Suppressor macrophage treated with lipopolysaccharide for 1 hour (primary cell): ENCODE measurements at places on chromosomes 16 and 17.

- DNase-seq: no peak
These were observed 45.4 kb downstream of the CREBBP start for GRCh38 chr16:3835089-3835602.

DNA sequence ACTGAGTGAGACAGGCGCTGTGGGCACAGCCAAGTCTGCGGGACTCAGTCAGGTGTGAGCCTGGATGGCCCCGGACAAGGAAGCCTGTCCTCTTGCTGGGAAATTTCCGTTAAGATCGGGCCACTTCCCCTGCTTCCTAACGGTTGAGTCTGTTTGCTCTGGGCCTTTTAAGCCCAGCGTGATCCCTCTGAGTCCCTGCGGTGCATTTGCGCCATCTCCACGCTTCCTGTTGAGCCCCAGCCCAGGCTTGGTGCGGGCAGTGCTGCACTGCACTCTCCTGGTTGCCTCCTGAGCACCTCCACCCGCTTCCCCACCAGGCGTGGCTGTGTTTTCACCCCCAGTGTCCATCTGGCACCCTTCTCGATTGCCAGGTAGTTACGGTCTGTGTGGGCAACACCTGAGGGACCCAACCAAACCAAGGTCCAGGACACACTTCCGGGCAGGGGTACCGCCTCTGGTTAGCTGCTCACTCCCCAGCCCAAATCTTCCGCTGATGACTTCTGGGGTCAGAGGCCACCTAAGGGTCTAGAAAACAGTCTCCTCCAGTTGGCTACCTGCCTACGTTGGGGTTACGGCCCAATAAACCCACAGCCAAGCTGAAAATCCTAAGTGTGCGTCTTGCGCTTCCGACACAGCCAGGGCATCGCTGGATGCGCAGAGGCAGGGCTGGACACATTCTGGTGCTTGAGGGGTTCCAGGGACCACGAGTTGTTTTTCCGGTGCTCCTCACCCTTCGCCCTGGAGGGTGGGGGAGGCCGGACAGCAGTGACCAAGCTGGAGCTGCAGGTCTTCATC lies 1.4 kb upstream of the SLC25A10 start:
- DNase-seq: peak; percentile 41

GRCh38 chr16:46895399-46896313 lies 11.5 kb downstream of the GPT2 start:
- DNase-seq: no peak

DNA sequence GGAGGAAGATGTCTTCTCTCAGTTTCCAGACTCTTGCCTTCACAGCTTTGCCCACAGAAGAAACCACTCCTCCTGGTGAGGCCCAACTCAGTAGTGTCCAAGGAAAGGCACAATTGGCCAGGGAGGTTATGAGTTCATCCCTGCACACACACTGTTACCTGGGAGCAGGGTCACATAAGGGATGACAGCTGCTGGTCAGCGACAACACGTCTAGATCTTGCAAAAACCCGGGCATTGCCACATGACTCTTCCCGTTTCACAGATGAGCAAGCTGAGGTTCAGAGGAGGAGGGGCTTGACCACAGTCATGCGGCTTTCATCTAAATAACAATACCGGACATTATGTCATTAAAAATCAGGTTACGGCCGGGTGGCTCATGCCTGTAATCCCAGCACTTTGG lies 186.0 kb downstream of the COPRS start:
- no peak for DNase-seq

- DNase-seq: no peak
These were observed 250.1 kb upstream of the PSMD7 start for GRCh38 chr16:74046524-74046923.

GRCh38 chr17:40112191-40112711 lies 9.5 kb upstream of the MSL1 start:
- no peak for DNase-seq

GRCh38 chr17:81931557-81932332 lies 4.2 kb upstream of the MAFG start:
- no peak for DNase-seq

- DNase-seq: peak; percentile 41
These were observed 154.1 kb upstream of the CDH5 start for GRCh38 chr16:66212428-66212827.

GRCh38 chr17:45222014-45222288 lies 266 bp downstream of the FMNL1 start:
- no peak for DNase-seq

GRCh38 chr16:82793528-82794245 lies 166.9 kb downstream of the CDH13 start:
- peak; percentile 35 for DNase-seq

GRCh38 chr17:59842901-59843652 lies 49.7 kb downstream of the TUBD1 start:
- peak; percentile 93 for DNase-seq

- no peak for DNase-seq
These were observed 328.7 kb downstream of the WWOX start for GRCh38 chr16:78428193-78428592.

- DNase-seq: no peak
These were observed 6.3 kb downstream of the ATP2A3 start for GRCh38 chr17:3957735-3958599.

DNA sequence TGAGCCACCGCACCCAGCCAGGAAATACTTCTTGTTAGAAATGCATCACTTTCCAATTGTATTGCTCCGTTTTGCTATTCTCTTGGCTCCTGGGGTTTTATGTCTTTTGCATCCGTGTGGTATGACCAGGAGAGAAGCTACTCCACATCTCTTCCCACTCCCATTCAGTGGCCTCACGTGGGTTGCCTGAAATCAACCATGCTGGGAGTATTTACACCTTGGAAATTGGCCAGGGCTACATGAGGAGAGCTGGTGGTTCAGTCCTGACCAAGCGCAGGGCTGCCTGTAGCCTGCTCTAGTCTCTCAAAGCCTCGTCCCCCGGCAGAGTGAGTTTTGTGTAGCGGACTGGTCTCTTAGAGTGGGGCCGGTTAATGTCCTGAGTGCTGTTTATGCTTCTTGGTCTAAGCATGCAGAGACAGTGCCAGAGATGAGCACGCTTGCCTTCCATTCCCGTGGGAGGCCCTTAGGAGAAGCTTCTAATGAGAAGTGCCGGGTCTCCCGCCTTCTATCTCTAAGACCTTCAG lies 3.8 kb downstream of the WFDC1 start:
- DNase-seq: no peak

DNA sequence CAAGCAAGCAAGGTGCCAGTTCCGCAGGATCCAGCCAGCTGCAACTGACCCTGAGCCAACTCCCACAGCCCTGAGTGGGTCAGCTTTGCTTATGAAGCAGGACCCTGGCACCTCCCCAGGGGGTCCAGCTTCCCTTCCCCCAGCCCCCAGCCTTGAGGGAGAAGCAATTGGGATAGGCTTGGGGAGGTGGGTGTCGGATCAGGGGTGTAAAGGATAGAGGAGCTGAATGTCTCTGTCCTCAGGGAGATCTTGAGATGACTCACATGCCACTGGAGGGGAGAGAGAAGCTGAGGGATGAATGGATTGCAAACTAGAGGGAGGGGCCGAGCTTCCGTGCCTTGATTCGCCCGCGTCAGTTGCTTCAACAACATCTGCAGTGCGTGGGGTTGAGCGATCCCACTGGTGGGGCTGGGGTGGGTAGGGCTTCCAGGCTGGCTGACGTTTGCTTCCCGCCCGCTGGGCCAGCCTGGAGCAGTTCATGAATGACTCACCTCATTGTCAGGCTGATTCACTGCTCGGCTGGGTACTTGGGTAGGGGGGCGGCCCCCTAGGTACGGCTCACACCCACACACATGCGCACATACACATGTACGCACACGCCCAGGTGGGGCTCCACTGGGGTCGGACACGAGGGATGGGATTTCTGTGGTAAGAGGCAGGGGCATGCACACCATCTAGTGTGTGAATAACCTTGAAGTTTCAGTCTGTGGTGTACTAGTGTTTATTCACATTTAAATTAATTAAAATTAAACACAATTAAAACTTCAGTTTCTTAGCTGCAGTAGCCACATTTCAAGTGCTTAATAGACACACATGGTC lies 3.6 kb upstream of the HROB start:
- DNase-seq: peak; percentile 97

DNA sequence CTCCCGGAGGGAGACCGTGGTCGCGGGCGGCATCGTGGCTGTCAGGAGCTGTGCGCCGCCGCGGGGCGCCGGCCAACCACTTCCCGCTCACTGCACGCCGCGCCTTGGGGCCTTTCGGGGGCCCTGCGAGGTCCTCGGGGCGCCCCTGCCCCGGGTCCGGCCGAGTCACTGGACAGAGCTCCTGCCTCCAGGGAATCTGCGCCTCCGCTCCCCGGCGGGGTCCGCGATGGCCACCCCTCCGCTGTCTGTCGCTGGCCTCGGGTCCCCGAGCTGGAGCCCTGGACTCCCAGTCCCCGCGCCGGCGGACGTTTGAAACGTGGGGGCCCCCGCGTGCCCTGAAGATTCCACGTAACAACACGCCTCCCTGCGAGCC lies at the start of gene QRICH2:
TSS of gene QRICH2 (minus strand) at position 311 of the 373 bp plus-strand sequence. CDS start at position 33, 278 bp downstream.
- no peak for DNase-seq

GRCh38 chr16:57357330-57358085 lies 1.1 kb upstream of the CCL22 start:
- DNase-seq: peak; percentile 84

DNA sequence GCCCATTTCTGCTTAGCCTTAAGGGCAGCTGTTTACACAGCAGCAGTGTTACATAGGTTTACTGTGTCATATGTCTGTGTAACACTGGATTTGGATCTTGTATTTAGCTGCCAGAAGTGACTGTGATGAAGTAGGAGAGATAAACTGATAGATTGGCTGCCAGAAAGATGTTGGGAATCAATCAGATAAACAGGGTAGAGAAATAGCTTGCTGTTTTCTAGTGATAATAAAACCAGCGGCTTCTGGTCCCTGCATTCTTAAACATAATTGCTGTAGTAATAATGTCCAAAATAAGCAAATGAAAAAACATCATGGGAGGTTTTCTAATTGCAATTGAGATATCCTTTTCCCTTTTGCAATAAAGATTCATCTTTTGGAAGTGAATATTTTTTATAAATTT lies 68.7 kb downstream of the AATF start:
- DNase-seq: no peak

DNA sequence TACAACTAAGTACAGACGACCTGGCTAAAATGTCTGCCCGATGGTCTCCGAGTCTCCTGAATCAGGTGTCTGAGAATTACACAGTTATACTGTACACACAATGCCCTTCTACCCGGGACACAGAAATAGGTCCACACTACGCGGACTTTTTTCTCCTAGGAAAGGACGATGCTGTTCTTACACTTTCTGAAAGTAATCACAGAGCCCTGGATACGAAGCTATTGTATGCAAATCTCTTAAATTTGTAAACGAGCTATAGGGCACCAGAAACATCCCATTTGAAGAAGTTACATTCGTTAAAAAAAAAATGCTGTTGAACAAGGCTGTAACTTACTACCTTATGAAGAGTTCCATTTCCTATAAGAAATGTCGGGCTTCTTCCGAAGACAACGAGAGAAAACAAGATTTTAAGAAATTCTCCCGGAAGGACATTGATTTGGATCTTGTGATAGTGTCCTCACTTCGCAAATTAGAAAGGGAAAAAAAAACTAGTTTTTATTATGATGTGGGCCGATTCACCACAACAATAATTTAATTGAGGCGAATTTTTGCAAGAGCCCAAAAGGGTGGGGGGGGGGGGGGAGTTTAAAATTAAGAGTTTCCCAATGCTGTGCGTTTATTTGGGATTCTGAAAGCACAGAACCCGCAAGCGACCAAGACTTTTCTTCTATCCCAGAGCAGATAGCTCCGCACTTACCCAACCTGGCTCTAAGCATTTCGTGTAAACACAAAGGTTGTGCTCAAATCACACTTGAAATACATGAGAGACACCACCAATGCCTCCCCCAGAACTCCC lies 1.5 kb upstream of the SOX9 start:
- DNase-seq: no peak

GRCh38 chr16:17654571-17654970 lies 183.8 kb upstream of the XYLT1 start:
- DNase-seq: no peak

GRCh38 chr17:63558441-63558840 lies 8.2 kb downstream of the DCAF7 start:
- DNase-seq: no peak

GRCh38 chr17:48522031-48522653 lies 8.7 kb downstream of the HOXB1 start:
- DNase-seq: no peak

DNA sequence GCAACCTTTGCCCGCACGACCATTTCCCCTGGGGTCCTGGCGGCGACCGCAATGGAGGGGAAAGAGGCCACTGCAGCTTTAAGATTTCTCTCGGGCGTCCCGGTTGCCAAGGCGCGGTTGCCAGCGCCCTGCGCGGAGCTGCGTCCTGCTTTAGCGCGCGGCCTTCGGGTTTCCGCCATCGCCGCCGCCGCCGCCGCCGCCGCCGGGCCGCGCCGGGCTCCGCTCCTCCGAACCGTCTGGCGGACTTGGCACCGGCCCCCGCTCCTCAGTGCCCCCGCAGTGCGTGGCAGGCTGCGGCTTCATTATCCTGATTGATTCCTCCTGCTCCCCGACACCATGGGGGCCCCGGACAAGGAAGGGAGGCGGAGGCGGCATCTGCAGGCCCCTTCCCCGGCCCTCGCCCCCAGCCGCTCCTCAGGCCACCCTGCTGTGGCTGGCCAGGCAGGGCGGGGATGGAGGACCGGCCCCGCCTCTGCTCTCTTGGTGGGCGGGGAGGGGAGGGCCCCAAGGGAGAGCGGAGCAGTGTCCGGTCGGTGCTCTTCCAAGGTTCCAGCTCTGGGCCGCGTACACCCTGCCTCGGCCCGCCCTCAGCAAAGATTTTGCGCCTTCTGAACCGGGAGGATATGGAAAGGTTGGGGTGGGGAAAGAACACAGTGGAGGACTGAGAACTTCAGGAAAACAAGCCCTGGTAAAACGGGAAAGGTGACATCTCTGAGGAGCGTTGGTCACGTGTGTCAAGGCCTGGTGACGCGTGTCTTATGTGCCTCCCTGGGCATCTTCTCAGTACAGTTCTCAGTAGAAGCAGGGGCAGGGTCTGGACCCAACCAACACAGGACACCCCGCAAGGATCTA lies 34.0 kb downstream of the NEUROD2 start:
- DNase-seq: peak; percentile 43

DNA sequence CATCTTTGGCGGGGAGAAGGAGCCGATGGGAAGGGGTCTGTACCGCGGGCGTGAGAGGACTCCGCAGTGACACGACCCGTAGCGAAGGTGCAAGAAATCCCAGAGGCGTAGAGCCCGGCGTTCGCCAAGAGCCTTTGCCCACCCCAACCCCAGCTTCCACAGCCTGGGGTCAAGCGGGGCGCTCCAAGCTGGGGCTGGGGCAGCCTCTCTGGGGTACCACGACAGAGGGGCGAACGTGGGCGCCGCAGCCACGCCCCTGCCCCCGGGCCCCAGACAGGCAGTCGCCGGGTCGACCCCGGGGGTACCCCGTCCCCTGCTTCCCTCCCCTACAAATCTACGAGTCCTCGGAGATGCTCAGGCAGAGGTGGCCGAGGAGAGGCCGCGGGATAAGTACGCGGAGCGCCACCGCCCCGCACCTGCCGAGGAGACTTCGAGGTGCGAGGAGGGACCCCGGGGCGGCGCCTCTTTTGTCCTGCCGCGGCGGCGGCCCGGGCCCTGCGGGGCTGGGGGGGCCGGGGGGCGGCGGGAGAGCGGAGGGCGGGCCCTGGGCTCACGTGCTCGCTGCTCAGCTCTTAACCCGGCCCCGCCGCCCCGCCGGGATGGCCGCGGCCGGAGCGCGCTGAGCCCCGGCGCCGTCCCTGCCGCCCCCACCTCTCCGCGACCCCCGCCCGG lies at the start of gene ADAM11:
TSS of gene ADAM11 (plus strand) at position 575 of the 672 bp plus-strand sequence. CDS start 212 bp downstream, outside the sequence.
- DNase-seq: peak; percentile 37
